Dermis blood vessel endothelial cell (primary cell): ENCODE measurements at places on chromosomes 6 and 20.

DNA sequence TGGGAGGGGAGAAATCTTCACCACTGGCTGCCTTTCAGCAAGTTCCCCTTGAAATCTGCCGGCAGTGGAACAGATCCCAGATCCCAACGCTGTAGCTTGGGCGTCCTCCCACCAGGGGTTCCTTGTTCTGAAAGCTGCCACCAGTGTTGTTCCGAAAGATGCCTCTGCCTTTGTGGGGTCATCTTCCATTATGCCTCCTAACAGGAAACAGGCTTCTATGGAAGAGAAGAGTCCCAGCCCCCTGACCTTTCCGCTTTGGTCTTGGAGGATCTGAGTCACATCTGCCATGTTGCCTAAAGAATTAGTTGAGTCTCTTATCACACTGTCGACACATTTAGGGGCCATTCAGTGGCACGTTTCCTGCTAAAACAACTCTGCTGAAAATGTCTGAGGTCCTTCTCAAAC lies 57.5 kb upstream of the NFATC2 start:
- peak; percentile 96 for DNase-seq

GRCh38 chr20:34581341-34582184 lies 23.0 kb downstream of the MAP1LC3A start:
- peak; percentile 84 for DNase-seq

DNA sequence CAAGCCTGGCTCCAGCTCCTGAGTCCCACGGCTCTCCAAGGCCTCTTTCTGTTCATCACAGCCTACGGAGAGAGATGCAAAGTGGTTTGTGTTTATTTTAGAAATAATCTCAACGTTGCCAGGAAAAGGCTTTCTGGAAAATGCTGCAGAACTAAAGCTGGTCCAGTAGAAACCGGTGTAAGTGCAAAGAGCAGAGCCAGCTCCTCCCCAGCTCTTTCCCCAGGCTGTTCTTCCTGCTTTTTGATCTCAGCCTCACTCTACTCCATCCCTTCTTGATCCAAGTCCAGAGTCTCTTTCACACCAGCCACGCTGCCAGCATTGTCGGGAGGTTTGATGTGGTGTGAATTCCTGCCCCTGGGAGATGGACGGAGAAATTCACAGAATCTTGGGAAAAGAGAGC lies 69.8 kb downstream of the TMEM170B start:
- peak; percentile 81 for DNase-seq

GRCh38 chr6:25138934-25139415 lies 140.2 kb upstream of the CARMIL1 start:
- DNase-seq = peak; percentile 34

GRCh38 chr6:22147921-22148776 lies 148.7 kb downstream of the PRL start:
- peak; percentile 82 for DNase-seq

- no peak for DNase-seq
Observed at GRCh38 chr6:80922916-80923455, 816.5 kb downstream of the BCKDHB start.

GRCh38 chr6:123810214-123810613 lies 6.5 kb downstream of the NKAIN2 start:
- DNase-seq = no peak

- DNase-seq = no peak
Observed at GRCh38 chr20:658731-659291, 5.8 kb upstream of the SRXN1 start.

- DNase-seq = no peak
Observed at GRCh38 chr6:154301086-154301625, 55.4 kb downstream of the IPCEF1 start.
